ENCODE measurements at places on chromosomes 7 and 10.

- DNase-seq: no peak
These were observed 444.0 kb upstream of the NFE2L3 start for GRCh38 chr7:25707768-25708620.

DNA sequence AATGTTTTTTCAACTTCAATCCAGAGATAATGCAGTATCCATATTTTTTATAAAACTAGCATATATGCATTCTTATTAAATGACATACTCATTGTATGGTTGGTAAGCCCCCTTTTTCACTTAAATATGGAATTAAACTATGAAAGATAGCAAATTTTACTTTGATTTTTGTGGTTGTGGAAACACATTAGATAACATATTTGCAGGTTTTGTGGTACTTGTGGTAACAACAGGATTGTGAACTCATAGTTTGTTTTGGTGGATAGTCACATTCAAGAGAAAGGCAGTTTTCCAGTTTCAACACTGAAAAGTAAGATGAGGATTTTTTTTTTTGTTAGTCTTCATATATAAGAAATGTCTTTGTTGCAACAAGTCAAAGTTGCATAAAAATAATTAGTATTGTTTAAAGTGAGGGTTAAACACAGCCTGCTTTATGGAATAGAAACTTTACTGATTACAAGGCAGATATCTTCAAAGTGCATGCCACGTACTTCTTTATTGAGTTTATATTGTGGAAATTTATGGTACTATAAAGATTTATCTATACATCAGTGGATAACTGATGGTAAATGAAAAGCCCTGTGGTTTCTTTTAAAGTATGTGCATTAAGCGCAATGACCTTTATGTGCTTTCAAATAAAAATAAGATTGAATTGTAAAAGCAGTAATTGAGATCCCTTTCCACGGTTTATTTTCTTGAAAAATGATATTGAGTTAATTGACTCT lies 39.7 kb upstream of the SEMA3D start:
- DNase-seq: no peak

DNA sequence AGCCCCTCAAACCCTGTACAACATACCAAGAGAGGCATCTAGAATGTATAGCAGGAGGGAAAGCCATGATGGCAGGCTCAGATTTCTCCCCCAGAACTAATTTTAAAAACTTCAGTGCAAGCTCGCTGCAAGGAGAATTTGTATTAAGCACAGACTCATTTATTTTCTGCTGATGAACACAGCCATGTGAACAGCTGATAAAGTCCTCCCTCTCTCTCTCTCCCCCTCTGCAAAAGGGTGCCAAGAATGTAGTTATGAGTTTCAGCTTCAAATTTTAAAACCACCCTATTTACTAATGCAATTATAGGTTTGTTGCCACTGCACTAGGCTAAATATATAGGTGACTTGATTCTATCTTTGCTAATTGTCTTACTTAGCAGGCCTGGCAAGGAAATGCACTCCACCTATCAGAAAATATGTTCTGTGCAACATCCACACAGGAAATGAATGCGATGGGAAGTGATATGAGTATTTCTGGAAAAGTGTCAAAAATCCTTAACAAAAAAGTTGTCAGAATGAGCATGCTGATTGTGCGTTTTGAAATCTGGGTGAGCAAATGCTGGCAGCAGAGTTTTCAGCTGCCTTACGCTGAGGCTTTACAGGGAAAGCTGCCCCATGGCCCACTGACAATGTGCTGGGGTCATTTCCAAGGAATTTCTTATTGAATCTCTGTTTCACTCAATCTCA lies 43.4 kb upstream of the GHITM start:
- DNase-seq: no peak

- no peak for DNase-seq
These were observed 1.1 kb upstream of the HSPA12A start for GRCh38 chr10:116743266-116744064.

- DNase-seq: no peak
These were observed 29.0 kb upstream of the EIF5AL1 start for GRCh38 chr10:79483299-79483698.

- no peak for DNase-seq
These were observed 112.2 kb downstream of the MYL10 start for GRCh38 chr7:101516851-101517250.

DNA sequence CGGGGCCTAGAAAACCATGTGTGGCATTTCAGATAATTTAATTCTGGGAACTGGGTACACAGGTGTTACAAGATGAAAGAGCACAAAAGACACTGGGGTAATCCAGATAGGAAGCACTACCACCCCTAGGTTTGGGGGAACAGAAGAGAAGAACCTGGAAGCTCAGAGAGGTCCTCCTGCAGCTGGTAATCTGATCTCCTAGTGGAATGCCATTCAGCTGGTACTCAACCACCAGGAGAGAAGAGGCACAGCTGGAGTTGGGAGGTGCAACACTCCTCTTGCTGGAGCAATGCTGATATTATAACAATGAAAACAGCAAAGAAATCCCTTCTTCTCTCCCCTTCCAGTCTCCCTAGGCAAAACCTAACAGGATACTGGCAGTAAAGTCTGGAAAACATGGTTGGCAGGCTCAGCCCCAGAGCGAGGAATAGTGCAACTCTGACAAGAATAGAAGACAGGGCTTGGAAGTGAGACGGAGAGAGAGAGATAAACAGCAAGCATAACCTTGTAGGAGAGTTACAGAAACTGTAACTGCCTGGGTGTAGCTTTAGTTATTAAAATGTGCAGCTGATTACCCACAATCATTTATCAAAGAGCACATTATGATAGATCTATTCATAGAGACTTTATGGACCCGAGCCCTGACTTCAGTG lies 35.0 kb downstream of the NRF1 start:
- no peak for DNase-seq

DNA sequence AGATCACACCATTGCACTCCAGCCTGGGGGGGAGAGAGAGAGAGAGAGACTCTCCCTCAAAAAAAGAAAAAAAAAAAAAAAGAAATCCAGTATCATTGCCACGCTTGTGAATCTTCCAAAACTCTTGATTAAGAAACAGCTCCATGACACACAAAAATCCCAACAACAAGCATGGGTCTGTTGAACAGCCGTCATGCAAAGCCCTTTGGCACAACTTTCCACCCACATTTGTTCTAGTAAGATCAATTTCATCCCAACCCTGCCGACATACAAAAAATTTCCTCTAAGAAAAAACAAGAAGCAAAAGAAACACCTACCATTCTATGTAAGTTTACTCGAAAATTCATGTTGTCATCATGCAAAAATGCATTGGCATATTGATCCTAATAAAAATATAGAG lies 62.8 kb downstream of the ARMH3 start:
- no peak for DNase-seq

All from esophagus squamous epithelium (tissue), 5 donors.